Mononuclear cell (primary cell): ENCODE measurements at places on chromosomes 5 and 9. TPM values are rescaled to one million over a fixed set of nuclear protein-coding genes. Genes with fewer than 3 reads are reported as not detected.

The WNT8A gene
- total RNA-seq: not detected

The RGS3 gene
- 15.4 TPM for total RNA-seq

The ARHGEF37 gene
- total RNA-seq: not detected

The CAMK2A gene
- 0.94 TPM for total RNA-seq

The KIF12 gene
- not detected for total RNA-seq

The PPP2R2B gene
- 5.4 TPM for total RNA-seq

The CNTNAP3B gene
- total RNA-seq: under 0.01 TPM

The IL5 gene
- not detected for total RNA-seq

The ALDH1A1 gene
- total RNA-seq: 5.8 TPM

The EPB41L4A gene
- total RNA-seq: 3.4 TPM

The GABRG2 gene
- under 0.01 TPM for total RNA-seq

The PGGT1B gene
- total RNA-seq: 27.6 TPM
